Stimulated activated CD8-positive, alpha-beta memory T cell treated with anti-CD3 and anti-CD28 coated beads, Interleukin-7, amount 100 ng/mL, for 48 hours (primary cell): ENCODE measurements at places on chromosomes 6 and 20.

GRCh38 chr6:27517928-27518787, 45.3 kb upstream of the ZNF184 start:
- no peak for DNase-seq

DNA sequence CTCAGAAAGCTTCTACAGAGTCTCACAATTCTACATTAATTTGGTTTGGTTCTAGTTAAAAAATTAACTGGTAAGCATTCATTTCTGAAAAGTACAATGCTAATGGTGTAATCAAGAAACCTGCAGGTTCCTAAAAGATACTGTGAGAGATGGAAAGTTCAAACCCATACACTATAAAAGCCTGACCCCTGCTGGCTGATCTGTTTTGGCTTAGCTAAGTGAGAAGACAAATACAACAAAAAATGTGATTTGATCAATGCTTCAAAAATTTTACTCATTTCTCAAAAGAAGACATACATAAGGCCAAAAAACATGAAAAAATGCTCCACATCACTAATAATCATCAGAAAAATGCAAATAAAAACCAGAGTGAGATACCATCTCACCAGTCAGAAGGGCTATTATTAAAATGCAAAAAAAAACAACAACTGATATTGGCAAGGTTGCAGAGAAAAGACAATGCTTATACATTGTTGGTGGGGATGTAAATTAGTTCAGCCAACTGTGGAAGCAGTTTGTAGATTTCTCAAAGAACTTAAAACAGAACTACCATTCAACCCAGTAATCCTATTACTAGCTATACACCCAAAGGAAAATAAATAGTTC, 102.8 kb downstream of the MOXD1 start:
- DNase-seq, result no peak

GRCh38 chr20:14664101-14664500, 326.7 kb upstream of the FLRT3 start:
- no peak for DNase-seq

DNA sequence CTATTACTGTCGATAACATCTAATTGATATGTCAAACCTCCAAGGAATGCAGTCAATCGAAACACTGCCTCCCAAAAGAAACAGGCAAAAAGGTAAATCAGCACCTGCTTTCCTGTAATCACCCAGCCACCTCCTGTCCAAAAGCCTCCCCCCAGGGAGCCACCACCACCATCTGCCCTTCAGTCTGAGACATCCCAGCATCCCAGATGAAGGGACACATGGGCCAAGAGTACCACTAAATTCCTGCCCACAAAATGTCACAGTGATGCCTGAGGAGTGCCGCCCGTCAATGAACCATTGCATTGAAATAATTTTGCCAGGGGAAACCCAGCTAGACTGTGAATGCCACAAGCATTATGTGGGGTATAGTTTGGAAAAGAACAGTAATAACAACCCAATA, 401.7 kb downstream of the ZFAND3 start:
- DNase-seq, result no peak

- DNase-seq, result no peak
These were observed 708.8 kb downstream of the DHX35 start for GRCh38 chr20:39670988-39671387.

DNA sequence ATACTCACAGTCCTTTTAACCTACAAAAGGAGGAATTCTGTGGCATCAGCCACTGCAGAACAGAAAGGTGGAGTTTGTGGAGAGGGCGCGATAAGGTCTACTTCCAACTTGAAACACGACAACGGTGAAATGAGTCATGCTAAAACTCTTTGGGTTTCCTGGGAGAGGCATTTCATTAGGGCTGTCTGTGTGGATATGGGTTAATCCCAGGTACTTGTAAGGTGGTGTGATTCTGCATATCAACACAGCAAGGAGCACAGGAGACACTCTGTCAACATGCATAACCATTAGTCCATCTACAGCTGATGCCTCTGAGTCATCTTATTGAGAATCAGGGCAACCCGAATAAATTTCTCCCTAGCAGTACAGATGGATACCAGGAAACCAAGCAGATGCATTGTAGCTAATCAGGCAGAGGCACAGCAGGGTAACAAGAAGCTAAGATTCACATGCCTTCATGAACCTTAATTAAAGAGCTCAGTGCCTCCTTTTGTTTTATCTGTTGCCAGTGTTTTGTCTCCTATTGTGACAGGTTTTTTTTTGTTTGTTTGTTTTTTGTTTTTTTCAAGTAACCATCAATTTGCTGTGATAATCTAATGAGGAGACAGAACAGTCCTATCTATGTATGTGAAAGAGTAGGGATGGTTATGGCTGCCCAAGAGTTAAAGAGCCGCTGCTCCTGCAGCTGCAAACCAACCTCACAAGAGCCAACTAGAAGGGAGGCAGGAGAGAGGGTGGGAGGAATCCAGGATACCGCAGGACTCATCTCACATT, 315.8 kb upstream of the SOX4 start:
- no peak for DNase-seq

DNA sequence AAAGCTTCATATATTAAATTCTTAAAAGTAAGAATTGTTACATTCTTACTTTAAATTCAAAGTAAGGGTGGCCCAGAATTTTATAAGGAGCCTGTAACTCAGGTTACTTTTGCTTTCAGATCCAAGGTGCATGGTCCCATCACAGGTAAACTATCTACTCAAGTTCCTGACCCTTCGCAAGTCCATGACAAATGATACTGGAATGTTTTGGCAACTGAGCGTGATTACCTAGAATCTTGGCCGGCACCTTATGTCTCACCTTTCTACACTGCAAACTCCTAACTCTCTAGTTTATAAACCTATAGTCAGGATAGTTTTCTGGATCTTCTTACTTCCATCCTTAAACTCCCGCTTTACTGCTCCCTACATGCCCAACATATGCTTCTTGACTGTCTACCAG, 67.9 kb upstream of the HMGN3 start:
- no peak for DNase-seq

DNA sequence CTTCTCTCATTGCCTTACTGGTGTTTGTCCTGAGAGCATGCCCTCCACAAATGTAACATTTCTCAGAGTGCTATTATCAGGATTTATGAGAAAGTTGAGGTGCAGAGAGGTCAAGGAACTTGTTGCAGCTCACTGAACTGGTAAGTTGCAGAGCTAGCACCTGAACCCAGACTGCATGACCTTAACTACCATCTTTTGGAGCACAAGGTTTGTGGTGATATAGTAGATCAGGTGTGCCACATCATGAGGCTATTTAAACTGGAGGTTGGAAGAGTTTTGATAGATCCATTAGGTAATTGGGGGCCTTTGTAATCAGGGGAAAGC, 112.0 kb upstream of the CITED2 start:
- no peak for DNase-seq

GRCh38 chr6:11604215-11604614, 66.7 kb downstream of the TMEM170B start:
- DNase-seq, result no peak

DNA sequence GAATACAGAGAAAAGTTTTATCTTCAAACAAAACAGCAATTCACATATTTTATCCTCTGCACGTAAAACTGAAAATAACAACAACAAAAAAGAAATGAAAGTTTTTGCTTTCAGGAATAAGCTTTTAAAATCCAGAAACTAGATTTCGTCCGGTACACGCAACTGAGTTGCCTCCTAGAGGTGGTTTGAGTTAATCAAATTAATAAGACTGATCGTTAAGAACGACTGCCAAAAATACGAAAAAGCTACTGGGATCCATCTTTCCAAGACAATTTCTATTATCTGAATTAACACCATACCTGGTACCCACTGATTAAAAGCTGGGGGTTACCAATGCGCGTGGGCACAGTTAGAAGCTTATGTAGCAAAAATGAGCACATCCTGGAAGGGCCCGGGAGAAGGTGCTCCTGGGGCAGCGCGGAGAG, 669 bp downstream of the PDCD2 start:
- no peak for DNase-seq

GRCh38 chr20:56978475-56978874, 288.0 kb downstream of the BMP7 start:
- no peak for DNase-seq

- no peak for DNase-seq
These were observed 28.1 kb upstream of the BMP2 start for GRCh38 chr20:6739406-6739805.

GRCh38 chr6:81788748-81789147, 36.3 kb upstream of the TENT5A start:
- DNase-seq, result no peak

DNA sequence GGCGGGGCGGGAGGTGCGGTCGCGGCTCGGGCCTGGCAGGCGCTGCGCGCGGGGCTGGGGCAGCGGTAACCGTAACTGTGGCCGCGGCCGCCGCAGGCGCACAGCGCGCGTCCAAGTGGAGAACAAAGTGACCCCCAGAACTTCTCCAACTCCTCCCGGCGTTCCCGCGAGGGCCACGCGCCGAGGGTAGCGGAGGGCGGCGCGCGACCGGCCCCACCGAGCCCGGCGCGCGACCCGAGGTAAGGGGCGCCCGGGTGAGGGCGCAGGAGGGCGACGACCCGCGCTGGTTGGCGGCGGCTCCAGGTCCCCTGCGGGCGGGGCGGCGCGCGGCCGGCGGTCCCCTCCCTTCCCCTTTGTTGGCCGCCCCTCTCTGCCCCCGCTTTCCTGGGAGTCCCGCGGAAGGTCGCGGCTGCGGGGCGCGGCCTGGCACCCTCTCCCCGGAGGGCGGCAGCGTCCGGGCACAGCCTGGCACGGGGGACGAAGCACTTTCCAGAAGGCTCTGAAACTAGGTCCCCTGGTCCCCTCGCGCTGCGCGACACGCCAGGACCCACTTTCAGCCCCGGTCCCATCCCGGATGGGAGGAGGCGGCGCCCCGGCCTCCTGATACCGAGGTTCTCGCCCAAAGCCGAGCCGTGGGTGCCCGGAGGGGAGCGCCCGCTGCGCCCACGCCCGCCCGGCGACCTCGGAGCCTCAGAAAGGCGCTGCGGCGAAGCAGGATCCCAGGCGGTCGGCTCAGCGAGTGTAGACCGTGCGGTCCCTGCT, at the start of gene TIAM2:
Gene TIAM2 (plus strand): TSS at position 62 of the 762 bp plus-strand sequence. CDS start 133,909 bp downstream, outside the sequence.
- peak; percentile 18 for DNase-seq

- DNase-seq, result no peak
These were observed 4.3 kb downstream of the EYA4 start for GRCh38 chr6:133245422-133245903.

- DNase-seq, result no peak
These were observed 35.4 kb downstream of the WDR27 start for GRCh38 chr6:169666441-169666840.

DNA sequence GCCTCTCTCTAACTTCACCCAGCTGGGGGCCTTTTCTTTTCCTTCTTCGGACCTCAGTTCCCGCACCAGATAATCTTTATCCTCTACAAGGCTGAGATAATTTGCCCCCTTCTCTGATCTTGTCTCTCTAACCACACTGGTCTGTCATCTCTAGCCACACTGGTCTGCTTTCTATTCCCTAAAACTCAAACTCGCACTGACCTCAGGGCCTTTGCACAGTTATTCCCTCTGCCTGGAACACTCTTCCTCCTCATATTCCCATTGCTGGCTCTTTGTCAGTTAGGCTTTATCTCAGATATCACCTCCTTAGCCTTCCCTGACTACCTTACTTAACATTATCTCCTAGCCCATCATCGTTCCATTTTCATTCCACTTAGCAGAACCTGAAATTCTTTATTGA, 7.6 kb downstream of the RIMS4 start:
- no peak for DNase-seq

- no peak for DNase-seq
These were observed 179.0 kb upstream of the MAP3K7 start for GRCh38 chr6:90765895-90766294.

DNA sequence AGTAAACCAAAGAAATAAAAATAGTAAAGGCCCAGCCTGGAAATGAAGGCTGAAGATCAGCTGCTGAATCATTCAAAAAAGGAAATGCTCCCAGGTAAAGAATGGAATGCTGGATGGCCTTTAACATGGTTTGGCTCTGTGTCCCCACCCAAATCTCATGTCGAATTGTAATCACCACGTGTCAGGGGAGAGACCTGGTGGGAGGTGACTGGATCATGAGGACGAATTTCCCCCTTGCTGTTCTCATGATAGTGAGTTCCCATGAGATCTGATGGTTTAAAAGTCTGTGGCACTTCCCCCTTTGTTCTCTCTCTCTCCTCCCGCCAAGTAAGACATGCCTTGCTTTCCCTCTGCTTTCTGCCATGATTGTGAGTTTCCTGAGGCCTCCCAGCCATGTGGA, 9.9 kb upstream of the CLIC5 start:
- DNase-seq, result no peak

GRCh38 chr20:56234110-56234509, 14.4 kb upstream of the MC3R start:
- DNase-seq, result no peak

- DNase-seq, result no peak
These were observed 34.0 kb downstream of the ZC3H12D start for GRCh38 chr6:149450679-149451375.

DNA sequence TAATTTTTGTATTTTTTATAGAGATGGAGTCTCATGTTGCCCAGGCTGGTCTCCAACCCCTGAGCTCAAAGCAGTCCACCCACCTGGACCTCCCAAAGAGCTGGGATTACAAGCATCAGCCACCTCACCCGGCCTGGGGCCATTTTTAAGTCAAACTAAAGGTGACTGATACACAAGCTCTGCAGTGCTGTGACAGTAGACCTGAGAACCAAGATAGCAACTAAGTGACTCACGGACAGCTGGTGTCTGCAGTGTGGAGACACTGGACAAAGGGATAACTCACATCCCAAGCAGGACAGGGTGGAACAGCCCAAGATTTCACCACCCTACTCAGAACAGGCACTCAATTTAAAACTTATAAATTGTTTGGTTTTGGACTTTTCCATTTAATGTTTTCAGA, 402.5 kb downstream of the CD83 start:
- no peak for DNase-seq

DNA sequence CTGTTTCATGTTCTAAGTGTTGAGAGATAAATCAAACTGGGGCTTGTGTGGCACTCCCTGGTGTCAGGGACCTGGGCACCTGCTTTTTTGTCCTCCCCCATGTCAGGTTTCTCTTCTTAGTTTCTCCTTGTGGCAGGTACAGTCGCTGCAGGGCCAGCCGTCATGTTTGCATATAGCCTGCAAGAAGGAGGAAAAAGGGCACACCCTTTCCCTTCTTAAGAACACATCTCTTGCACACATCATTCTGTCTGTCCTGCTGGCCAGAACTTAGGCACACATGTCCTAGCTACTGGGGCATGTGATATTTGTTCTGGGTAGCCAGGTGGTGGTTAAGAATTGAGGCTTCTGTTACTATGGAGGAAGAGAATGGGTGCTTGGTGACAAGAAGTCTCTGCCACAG, 27.9 kb downstream of the CDC5L start:
- no peak for DNase-seq

DNA sequence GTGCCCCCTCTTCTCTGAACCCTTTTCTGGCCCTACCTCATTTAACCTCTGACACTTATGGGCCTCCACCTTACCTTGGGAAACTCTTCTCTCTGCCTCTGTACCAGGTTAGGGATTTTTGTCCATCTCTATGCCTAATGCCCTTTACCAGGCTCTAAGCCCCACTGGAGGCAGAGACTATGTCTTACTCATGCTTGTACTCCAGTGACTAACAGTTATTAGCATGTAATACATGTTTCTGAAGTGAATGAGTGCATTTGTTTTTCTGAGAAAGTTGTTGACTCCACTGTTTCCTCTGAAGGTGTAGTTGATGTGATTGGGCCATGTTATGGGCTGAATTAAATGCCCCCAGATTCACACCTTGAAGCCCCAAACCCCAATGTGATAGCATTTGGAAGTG, 234.3 kb downstream of the PACRG start:
- DNase-seq, result no peak
